ENCODE measurements at places on chromosomes 2 and 18.

GRCh38 chr18:74942319-74942910 is 266.5 kb downstream of the PTGR3 start:
- no peak for DNase-seq

- DNase-seq: no peak
Observed at GRCh38 chr2:206557321-206557720, 85.0 kb upstream of the FAM237A start.

- DNase-seq: no peak
Observed at GRCh38 chr2:36290306-36290856, 65.2 kb upstream of the CRIM1 start.

GRCh38 chr2:241272303-241273209 is 42.9 kb downstream of the HDLBP start:
- DNase-seq: peak; percentile 54

DNA sequence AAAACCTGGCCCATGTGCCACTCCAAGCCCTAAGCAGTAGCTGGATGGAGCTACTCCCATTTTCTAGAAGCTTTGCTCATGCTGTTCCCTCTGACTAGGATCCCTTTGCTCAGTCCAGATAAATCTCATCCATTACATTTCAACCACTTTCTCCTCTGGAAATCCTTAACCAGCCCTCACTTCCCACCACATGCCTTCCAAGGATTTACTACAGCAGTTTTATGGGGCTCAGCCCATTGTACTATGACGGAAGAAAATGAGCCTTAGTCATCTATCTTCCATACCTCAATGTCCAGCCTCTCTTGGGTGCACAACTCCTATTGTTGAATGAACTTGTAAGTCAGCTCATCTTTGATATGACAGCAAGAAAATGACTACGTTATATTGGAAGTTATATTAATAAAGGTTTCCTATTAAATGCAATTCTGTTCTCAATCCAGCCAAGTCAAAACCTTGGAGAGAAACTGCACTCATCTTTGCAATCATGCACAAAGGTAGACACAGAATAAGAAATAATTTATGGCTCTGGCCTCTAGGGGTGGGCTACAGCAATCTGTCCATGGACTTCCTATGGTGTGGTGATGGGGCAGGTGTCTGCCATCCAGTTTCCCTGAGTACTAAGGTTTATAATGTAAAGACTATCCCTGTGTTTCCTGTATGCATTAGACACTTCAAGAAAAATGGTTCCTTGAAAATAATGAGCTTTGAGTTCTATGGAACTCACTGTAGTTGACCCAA is 3.4 kb downstream of the B4GALT6 start:
- DNase-seq: no peak

DNA sequence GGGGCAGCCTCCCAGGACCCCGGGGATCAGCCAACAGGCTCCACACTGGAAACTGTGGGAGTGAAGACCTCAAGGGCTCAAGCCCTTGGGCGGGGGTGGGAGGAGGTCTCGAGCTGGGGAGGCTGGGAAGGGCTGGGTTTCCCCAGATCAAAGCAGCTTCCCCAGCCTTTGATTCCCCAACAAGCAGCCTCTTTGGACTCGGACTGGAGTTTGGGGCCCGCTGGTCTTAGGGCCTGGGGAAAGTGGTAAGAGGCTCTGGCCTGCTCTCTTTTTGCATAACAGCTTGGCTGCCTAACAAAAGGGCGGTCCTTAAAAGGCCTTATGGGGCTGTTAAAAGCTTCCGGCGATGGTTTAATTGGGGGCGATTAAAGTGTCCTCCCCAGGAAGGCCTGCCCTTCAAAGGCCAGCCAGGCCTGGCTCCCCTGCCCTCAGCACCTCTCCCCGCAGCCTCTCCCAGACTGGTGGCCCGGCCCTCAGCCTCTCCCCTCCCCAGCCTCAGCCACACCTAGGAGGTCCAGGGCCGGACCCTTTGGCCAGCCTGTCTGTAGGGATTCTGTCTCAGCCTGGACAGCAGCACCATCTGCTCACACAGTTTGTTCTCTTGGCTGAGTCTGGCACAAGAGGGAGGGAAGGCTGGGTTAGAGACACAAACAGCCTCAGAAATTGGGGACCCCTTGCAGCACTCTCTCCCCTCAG is 39.6 kb downstream of the ZFP36L2 start:
- no peak for DNase-seq

DNA sequence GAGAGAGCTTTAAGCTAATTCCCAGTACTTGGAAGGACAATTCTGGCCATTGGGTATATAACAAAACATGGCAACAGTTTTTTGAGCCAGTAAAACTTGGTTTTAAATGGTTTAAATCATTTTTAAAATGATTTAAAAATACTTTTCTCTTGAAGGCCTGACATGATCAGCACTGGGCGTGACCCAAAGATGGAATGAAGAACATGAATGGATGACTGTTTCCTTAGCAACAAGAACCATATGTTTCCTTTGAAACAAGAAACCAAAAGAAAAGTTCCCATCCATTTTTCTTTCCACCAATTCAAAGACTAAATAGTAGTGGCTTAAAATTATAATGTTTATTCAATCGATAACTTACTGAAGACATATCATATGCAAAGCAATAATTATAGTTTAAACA is 348.3 kb upstream of the FIGN start:
- no peak for DNase-seq

- DNase-seq: no peak
Observed at GRCh38 chr2:71505086-71505769, 51.9 kb downstream of the DYSF start.

- no peak for DNase-seq
Observed at GRCh38 chr18:65632236-65632635, 118.6 kb upstream of the CDH7 start.

- DNase-seq: no peak
Observed at GRCh38 chr2:135095591-135095990, 43.5 kb downstream of the RAB3GAP1 start.

- peak; percentile 76 for DNase-seq
Observed at GRCh38 chr2:216799873-216800431, 59.9 kb downstream of the TNP1 start.

- DNase-seq: no peak
Observed at GRCh38 chr2:98730707-98731040, 258 bp downstream of the MGAT4A start.

DNA sequence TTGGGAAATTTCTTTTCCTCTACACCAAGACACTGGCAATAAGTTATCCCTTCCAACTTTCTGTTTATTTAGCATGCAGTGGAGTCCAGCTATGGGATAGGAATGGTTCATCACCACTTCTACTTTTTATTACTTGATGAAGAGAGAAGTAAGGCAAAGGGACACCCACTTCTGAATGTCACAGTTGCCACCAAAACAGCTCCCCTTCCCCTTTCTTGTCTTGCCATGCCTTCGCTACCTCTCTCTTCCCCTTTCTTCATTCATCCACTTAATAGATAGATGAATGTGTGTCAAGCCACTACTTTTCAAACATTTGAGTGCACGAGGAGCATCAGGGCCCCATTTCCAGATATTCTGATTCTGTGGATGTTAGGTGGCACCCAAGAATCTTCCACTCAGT is 59.6 kb downstream of the KCTD18 start:
- DNase-seq: no peak

DNA sequence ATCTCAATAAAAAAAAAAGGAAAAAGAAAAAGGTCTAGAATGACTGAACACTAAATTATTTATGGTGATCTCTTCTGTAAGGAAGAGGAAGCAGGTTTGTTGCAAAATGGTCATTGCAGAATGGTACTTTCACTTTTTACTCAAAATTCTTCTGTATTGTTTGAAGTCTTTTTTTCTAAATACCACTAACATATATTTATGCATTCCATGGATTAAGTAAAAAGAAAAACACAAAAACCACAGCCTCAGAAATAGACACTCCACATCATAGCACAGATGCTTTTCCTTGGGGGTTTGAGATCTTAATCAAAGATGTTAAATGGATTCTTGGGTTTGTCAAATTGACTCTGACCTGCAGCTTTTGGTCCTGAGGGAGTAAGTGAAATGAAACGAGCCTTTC is 47.4 kb downstream of the RHOB start:
- DNase-seq: no peak

DNA sequence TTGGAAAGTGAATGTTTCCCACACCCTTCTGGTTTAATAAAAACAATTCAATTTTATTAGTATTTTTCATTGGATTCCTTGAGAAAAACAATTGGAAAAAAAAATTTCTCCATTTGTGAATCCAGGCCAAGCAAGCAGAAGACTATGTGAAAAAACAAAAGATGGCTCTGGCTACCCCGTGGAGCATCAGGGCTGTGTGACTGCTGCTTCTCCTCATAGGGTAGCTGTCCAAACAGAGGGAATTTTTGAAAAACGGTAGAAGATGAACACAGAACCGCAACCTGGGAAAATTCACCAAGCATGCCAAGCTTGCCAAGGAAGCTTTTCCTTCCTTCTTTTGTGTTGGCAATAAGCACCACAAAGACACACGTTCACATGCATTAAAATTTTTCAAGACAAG is 71.3 kb upstream of the ACVR2A start:
- no peak for DNase-seq

DNA sequence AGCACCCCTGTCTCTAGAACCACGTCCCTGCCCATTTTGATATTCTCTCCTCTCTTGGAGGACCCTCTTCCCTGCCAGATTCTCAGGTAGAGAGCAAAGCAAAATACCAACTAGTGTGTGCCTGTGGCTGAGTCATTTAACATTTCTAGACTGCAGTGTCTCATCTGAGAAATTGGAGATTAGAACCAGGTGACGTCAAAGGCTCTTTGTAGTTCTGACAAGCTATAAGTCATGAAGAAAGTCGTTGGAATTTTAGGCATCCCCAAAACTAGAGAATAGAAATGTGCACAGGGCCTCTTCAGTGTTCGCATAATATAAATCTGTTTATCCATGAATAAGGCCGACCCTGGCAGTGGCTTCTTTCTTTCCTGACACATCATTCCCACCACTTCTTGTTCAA is 74.4 kb upstream of the TANC1 start:
- DNase-seq: no peak

DNA sequence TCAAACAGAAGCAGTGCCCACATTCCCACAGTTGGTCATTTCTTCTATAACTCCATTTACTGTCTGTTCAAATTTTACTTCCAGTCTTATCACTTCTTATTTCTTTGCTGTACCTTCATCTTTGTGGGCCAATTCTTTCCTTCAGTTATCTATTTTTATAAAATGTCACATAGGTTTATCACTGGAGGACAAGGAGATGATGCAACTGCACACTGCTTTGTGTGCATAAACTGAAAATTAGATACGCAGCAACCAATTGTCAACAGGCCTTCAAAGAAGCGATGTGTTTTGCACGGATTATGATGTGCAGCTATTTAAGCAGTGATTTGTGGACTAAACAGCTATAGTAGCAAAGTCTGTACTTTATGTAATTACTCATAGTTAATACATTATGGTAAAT is 726.8 kb upstream of the GCFC2 start:
- DNase-seq: no peak

DNA sequence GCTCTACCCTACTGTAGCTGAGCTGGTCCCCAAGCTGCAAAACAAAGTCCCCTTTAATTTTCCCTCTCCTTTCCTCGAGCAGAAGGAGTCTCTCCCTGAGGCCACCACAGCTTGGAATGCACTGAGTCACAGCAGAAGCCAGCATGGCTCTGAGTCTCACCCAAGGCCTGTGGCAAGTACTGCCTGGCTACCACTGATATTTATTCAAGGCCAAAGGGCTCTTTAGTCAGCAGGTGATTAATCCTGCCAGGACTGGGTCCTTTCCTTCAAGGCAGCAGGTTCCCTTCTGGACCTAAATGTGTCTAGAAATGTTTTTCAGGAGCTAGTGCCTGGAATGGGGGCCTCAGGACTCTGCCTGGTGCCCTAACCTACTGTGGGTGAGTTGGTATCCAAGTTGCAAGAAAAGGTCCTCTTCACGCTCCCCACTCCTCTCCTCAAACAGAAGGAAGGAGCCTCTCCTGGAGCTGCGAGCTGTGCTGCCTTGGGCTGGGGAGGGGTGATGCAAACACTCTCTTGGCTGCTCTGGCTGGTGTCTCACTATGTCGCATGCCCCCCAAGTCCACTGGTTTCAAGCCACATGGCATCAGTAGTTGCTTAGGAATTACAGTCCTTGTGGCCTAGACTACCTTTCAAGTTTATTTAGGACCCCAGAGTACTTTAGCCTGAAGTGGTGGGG is 53.4 kb downstream of the CD28 start:
- DNase-seq: peak; percentile 74

DNA sequence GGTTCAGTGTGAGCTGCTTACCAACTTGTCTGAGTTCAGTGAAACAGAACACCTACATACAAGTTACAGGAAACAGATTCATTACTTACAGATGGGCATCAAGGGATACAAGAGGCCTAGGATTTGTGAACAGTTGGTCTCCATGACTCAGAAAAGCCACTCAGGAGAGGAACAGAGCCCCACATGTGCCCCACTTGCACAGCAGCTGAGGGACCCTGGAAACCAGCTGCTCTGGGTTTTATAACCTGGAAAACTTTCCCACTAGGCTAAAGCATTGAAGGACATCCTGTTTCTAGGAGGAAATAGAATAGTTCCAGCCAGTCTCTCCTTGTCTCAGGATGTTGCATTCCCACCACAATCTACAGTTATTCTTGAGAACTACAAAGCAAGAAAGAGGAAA is 530.0 kb downstream of the ZNF804A start:
- no peak for DNase-seq

Data from stromal cell of bone marrow (primary cell).